Activated CD4-positive, alpha-beta T cell treated with anti-CD3 and anti-CD28 coated beads for 36 hours (primary cell): ENCODE measurements at places on chromosomes 3 and 15. TPM values are rescaled to one million over a fixed set of nuclear protein-coding genes. Genes with fewer than 3 reads are reported as not detected.

- DNase-seq: no peak
Observed at GRCh38 chr3:102177075-102177755, 257.6 kb upstream of the ZPLD1 start.

GRCh38 chr3:181384970-181385369 is 326.8 kb upstream of the SOX2 start:
- DNase-seq: no peak

GRCh38 chr3:97228966-97229365 is 414.6 kb downstream of the EPHA6 start:
- DNase-seq: no peak

- DNase-seq: no peak
Observed at GRCh38 chr3:97510795-97511194, 253.8 kb upstream of the ARL6 start.

The MCCC1 gene
- total RNA-seq: 31.1 TPM

DNA sequence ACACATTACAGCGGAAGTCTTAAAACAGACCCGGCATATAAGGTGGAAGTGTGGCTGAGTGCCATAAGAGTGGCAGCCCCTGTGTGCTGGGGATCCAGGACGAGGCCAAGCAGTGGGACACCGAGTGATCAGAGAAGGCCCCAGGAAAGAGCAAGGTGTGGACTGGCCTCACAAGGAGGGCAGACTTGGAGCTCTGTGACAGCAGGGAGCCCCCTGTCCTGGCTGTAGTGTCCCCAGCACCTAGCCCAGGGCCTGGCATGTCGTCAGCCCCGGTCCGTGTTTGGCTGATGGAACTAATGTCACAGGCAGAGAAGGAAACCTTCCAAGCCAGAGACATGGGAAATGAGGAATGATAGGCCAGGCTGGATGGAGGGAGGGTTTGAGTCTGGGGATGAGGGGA is 4.8 kb downstream of the PDIA5 start:
- no peak for DNase-seq

DNA sequence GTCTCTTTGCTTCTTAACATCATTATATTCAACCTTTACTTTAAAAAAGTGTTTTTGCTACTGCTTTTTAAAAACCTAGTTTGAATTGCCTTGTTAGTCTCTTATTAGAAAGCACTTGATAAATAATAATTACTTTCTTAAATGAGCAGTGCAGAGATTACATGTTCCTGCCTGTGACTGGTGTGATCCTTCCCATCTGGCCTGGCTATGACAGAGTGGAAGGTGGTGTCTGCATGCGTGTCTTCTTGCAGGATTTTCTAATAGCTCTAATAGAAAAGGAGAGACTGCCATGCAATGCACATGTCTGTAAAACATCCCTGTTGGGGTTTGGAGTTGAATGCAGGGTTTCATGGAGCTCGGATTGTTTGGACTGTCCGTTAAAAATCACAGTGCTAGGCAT is 425.8 kb upstream of the TPM1 start:
- DNase-seq: no peak

GRCh38 chr15:82944056-82944455 is 8.5 kb downstream of the HOMER2 start:
- no peak for DNase-seq
